ENCODE measurements at places on chromosomes 6 and 20.

DNA sequence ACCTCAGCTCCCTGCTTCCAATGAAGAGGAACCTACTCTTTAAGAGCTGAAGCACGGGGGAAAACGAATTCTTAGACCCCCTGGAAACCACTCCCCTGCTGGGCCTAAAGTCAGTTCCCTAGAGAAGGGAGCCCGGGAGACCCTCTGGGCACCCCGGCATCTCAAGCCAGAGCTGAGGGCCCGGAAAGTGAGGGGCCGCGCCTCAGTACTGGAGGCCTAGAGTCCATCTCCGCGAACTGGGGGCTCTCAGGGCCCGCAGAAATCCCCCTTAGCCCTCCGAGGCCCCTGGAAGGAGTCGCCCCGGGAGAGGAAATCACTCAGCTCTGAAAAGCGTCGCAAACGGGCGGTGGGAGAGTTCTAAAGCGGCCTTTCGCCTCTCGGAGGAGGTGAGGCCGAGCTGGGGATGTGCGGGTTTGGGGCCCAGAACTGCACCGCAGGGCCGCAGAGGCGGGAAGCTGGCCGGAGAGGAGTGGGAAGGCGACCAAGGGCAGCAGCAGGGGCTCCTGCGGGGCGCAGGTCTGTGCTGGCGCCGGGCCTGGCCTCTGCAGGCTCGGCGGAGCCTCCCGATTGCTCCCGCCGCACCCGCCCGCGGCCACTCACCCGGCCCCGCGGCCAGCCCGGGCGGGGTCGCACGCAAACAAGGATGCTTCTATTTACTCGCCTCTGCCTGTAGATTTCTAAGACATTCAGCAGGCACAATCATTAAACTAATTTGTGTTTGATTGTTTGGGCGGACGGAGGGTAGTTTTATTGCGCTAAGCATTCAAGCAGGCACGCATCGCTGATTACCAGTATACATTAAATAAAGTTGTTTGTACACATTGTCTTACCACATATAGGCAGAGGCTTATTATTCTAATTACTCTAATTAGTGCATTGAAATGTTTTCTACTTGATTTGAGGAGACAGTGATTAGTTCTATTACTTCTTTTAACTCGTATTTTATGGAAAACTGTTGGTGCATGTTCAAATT, 9.2 kb downstream of the POU3F2 start:
- DNase-seq: no peak

DNA sequence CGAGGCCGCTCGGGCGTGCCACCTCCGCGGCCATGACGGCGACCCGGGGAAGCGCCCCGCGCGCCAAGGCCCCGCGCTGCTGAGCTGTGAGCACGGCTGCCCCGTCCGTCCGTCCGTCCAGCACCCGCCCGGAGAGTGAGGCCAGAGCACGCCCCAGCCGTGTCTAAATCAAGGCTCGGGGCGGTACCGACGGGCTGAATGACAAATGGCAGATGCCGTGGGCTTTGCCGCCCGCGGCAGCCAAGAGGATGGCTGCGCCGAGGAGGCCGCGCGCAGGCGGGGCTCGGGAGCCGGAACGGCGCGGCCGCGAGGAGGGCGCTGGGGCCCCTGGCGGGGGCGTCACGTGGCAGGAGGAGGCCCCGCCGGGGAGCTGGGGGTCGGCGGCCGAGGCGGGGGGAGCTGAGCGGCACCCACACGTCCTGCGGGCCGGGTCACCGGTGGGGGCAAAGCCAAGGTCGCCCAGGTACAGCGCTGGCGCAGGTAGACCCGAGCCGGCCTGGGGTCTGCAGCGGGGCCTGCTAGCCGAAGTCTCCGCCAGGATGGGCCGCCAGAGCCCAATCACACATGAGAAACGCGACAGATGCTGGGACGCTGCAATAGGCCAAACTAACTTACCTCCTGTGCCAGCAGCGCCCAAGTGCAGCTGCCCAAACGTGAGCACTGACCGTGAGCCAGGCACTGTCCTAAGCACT, at the start of gene PLAGL1:
Gene PLAGL1 (minus strand): TSS at position 140 of the 692 bp plus-strand sequence. CDS start 60,123 bp downstream, outside the sequence.
- peak; percentile 37 for DNase-seq

DNA sequence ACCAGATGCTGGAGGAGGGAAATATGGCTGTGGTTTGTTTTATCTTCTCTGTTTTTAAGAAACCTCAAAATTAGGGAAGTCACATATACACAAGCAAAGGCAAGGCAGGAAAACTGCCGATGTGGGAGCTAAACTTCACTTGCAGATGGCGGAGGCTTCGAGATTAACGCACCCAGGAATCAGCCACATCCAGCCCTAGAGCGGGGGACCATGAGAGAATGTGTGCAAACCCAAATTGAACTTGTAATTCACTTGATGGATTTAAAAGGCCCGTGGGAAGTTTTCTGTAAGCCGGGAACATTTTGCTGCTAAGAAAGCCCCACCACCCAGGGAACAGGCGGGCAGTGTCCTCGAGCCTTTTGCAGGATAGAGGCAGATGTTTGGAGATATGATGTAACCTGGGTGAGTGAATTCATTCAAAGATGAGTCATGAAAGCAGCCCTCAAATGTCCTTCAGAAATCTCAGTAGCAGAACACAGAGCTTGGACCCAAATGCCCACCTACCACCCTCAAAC, 39.9 kb downstream of the PREX1 start:
- DNase-seq: no peak

GRCh38 chr6:114833211-114833610, 490.4 kb upstream of the HS3ST5 start:
- DNase-seq: no peak

- no peak for DNase-seq
Measured at GRCh38 chr20:52895701-52896100, 76.5 kb upstream of the TSHZ2 start.

- DNase-seq: no peak
Measured at GRCh38 chr6:57342148-57342669, 24.8 kb downstream of the PRIM2 start.

DNA sequence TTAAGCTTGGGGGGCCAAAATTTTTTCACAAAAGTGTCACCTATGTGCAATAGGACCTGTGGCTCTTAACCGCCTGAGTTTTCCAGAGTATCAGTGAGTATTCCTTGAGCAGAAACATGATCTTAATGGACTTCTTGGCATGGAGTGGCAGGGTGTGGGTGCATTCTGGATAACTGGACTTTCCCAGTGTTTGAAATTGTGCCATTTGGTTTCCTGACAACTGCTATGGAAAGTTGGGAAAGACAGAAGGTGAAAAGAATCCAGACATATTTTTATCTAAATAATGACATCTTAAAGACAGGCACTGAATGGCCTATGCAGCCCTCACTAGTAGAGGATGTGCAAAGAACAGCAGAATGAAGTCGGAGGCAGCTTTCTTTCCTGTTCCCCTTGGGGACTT, 34.3 kb upstream of the ADTRP start:
- DNase-seq: no peak

DNA sequence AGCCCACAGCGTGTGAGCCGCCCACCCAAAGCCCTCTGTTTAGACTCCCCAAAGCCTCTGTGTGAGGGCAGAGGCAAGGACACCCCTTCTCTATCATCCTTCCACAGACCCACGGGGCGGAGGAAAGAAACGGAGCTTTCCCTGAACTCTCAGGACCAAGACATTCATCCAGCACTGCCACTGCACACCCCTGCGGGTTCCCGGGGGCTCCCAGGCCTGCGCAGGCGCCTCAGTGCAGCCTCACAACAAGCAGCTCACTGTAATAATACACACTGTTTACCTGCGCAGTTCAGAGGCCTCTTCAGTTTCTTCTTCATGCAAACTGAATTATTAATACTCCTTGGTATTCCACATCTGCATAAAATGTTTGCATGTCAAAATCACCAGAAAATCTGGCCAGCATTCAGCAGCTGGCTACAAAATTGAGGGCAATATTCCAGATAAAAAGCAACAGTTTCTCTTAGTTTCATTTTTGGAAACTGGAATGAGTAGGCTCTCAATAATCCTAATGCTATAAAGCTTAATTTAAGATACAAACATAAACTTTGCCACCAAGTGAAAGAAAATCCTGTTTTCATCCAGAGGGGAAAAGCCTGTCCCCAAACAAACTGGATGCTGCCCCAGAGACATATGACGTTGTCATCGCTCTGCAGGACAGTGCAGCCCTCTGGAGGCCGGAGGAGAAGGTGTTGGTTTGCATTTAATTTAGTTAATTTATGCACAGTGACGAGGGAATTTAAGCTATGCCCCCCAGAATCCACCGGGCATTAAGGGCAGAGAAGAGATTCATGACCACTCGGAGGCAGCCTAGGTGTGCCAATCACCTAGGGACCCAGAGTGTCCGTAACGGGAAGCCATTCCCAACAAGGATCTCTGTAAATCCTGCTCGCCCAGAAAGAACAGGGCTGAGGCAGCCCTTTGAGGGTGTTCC, 45.3 kb downstream of the NINL start:
- DNase-seq: no peak

DNA sequence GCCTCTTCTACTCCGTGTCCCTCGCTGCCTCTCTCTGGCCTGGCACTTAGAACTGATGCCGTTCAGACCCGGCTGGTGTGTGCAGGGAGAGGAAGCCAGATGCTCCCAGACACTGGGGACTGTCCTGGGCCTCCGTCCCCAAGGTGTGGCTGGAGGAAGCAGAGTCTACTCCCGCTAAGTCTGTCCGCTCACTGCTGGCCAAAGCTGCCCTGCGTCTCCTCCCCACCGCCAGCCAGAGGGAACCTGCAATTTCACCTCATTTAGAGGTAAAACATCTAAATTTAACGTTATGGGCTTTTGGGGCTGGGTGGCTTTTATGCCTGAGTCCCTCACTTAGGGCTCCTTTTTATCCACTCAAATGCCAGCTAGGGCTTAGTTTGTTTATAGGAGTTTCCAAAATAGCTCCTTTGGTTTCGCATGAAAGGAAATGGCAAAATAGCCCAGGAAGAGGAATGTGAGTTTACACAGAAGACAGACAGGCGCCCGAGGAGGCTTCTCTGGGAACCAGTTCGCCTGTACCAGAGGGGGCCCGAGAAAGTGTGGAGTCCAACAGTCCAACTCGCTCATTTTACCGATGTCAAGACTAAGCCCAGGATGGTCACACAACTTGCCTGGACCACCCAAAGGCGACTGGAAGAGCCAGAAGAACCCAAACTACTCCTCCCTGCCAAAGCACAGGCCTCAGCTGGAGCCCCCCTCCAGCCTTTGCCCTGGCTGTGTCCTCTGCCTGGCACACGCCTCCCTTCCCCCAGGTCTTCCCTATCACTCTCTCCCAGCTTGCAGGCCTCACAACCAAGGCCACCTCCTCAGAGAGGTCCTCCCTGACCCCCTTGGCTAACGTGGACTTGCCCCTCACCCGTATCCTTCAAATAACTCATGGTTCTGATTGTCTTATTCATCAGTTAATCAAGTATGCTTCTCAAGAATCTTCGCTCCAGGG, 54.5 kb downstream of the RIPOR3 start:
- DNase-seq: no peak

GRCh38 chr6:39714802-39715201, 10.4 kb downstream of the KIF6 start:
- DNase-seq: no peak

DNA sequence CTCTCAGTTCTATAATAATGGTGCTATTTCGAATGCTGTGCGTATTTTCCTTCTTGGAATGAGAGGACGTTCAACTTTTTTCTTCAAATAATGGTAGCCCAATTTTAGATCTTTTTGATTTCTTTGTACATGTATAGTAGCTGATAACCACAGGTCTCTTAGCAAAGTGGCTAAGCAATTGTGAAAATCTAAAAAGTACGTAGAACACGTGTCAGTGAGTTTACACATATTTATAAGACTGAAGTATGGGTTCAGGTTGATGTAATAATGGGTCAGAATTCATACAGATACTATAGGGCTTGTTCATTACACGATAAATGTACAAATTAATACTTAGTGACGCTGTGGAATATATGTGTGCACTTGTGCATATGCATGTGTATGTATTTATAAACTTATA, 1.3 kb downstream of the SMIM13 start:
- no peak for DNase-seq

- no peak for DNase-seq
Measured at GRCh38 chr6:54248319-54248718, 59.9 kb upstream of the TINAG start.

GRCh38 chr6:135269481-135269891, 88.4 kb downstream of the MYB start:
- DNase-seq: no peak

DNA sequence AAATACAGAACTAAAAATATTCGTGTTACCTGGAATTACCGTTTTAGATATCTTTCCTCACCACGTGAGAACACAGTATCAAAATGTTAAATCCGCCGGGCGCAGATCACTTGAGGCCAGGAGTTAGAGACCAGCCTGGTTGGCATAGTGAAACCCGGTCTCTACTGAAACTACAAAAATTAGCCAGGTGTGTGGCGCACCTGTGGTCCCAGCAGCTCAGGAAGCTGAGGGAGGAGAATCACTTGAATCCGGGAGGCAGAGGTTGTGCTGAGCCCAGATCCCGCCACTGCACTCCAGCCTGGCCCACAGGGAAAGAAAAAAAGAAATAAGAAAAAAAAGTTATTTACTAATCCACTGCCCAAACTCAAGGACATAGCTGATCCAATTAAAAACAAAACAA, 4.8 kb upstream of the DDX43 start:
- DNase-seq: no peak

- no peak for DNase-seq
Measured at GRCh38 chr6:168100803-168101589, 22.0 kb upstream of the FRMD1 start.

GRCh38 chr6:43891072-43891870, 121.3 kb downstream of the VEGFA start:
- DNase-seq: no peak

DNA sequence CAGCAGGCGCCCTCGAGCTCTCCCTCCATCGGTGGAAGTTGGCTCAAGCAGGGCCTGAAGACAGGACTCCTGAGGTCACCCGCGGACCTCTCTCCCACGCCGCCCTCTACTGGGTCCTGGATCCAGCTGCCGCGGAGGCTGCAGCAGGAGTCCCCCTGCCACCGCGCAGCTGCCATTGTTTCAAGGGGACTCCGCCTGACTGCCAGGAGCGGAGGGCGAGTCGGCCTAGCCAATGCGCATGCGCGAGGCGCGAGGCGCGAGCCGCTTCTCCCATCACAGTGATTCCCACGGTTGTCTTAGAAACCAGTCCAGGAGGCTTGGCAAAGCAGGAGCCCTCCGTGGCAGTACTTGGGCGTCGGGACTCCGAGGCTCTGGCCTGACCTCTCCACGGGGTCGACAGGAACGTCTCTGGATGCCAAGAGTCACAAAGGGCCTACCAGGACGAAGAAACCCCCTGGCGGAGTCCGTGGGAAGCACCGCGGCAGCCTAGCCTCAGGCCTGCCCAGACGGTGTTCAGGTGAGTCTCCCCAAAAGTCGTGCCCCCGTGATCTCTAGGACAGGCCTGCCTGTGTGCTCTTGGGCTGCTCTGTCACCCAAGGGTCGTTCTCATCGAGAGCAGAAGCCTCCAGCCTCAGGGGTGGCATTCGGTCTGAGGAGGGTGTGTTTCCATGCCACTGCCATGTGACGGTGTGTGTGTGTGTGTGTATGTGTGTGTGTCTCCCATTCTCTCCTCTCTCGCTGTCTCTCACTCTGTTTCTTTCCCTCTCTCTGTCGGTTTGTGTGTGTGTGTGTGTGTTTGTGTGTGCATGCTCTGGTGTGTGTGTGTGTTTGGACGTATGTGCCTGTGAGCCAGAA, 290.6 kb upstream of the ZNF337 start:
- DNase-seq: peak; percentile 57

GRCh38 chr6:89299466-89299850, 15.6 kb downstream of the GABRR2 start:
- DNase-seq: no peak

GRCh38 chr20:47400685-47401084, 44.2 kb upstream of the ZMYND8 start:
- DNase-seq: peak; percentile 68

- DNase-seq: no peak
Measured at GRCh38 chr6:142296975-142297604, 4.7 kb upstream of the ADGRG6 start.

- DNase-seq: no peak
Measured at GRCh38 chr6:166613027-166613426, 14.0 kb downstream of the RPS6KA2 start.
